Bronchial epithelial cell (primary cell): ENCODE measurements at places on chromosomes 7 and 10. TPM values are rescaled to one million over a fixed set of nuclear protein-coding genes. Genes with fewer than 3 reads are reported as not detected.

DNA sequence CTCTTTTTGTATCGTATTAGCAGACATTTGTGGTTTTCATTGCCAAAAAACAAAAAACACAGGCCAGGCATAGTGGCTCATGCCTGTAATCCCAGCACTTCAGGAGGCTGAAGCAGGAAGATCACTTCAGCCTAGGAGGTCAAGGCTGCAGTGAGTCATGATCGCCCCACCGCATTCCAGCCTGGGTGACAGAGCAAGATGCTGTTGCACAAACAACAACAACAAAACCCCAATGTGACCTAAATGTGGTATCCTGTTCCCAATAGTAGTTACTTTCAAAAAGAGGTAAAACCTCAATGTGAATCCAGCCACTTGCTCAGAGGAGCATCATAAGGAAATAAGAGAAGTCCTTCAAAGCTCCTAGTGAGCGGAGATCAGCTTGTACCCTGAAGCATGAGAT is 45.8 kb upstream of the SKAP2 start:
- DNase-seq, result peak; percentile 80

DNA sequence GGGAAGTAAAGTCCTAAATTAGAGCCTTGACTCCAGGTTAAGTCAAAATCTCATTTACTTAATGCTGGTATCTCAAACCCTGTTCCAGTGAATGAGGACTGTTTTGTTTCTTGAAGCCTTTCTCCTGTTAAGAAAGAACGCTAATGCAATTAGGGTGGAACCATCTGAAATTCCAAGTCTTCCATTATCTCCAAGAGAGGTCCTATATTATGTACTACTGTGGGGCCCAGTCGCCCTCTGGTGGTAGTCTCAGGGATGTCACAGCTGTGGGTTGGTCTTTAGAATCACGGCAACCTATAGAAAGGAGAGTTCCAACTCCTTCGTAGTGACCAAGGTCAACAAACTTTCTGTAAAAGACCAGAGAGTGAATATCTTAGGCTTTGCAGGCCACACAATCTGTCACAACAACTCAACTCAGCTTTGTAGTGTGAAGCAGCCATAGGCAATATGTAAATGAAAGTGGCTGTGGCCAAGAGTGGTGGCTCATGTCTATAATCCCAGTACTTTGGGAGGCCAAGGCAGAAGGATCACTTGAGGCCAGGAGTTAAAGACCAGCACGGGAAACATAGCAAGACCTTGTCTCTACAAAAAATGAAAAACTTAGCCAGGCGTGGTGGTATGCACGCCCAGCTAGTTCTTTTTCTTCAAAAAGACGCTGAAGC is 9.3 kb downstream of the RPP38 start:
- DNase-seq, result peak; percentile 68

DNA sequence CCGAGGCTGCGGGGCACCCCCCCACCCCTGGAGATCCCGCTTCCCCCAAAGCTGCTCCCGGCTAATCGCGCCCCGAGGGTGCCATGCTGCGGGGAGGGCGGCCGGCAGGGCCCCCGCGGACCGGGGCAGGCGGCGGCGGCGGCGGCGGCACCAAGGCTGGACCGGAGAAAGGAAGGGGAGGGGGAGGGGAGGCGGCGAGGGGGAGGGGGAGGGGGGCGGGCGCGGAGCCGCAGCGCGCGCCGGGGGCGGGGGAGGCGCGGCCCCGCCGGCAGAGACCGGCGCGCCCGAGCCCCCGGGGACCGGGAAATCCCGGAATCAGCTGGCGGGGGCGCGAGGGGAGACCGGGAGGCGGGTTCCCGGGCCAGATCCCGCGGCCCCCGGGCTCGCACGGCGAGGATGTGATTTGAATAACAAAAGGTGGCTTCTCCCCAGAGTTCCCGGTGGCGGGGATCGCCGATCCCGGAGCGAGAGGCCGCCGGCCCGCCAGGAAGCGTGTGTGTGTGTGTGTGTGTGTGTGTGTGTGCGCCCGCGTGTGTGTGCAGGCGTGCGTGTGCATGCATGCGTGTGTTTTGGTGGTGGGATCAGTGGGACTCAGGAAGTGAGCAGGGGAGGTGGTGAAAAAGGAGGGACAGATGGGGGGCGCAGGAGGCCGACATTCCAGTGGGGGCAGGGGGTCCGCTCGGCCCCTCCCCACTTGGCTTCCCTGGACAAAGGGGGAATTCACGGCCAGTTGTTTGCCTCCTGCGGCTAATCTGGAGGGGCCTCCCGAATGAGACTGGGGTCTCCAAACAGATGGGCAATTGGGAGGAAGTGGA is 99.5 kb downstream of the HIP1 start:
- peak; percentile 6 for DNase-seq

DNA sequence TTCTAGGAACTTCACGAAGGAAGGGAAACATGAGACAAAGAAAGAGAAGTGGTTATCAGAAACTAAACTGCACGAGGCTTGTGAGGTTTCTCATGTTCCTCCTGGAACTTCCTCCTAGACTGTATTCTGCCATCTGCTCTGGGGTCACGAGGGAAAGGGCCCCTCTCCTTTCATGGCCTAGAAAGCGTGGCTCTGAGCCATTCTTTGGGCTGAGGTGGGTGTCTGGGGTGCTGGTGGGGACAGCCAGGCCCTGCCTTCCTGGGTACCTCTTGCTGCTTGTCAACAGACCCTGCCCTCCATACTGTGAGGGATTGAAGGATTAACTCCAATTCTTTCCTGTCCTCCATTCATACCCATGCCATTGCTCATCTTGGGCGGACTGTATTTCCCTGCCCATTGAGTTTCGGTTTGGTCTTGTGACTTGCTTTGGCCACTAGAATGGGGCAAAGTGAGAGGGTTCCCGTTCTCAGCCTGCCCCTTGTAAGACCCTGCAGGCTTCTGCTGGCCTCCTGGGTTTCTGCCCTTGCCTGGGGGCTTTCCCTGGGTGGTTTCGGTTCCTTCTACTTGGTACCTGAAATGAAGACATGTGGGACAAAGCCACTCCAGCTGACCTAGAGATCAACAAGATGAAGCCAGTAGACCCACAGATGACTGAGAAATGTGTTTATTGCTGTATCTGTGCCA is 14.9 kb upstream of the GIMAP8 start:
- DNase-seq, result no peak

DNA sequence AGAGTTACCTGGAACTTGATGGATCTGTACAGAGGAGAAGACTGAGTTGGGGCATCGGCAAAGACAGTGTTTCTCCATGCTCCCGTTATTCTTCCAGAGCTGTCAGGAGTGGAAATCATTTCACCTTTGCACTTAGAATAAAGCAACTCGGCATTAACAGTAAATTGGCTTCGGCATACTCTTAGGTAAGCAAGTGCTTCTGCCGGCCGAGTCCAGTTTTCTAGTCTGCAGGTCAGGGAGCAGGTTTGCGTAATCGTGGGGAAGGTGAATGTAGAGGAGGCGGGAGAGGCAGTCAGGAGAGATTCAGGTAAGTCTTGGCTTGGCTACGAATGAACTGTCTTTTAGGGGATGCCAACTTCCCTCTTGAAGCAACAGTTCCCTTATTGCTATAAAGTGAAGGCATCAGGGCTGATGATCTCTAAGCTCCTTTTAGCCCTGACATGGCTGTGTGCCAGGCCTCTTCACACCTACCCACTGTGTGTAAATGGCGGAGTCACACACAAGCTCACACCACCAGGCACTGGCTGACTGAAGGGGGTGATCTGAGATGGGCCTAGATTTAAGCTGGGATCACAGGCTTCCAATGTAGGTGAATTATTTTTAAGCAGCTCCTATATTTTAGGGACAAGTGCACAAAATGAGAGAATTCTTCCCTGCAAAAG is 127.1 kb downstream of the GATA3 start:
- DNase-seq, result no peak

DNA sequence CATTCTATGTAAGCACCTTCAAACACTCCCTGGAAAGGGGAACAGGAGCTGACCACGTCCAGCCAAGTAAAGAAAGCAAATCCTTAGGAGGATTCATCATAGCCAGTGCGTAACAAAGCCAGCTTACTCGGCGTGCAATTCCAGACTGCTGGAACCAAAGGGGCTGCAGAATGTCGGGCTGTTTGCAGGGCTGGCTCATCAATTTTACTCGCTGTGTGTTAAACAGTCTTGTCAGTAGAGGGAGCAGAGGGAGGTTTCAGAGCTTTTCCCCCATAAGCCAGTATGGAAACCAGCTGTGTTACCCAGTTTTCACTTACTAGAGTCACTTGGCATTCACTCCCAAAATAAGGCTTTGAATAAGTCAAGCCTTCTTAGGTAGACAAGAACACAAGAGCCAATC is 127.1 kb downstream of the KMT2E start:
- peak; percentile 17 for DNase-seq

GRCh38 chr7:29749701-29750321 is 56.5 kb upstream of the WIPF3 start:
- DNase-seq, result no peak

- peak; percentile 88 for DNase-seq
Measured at GRCh38 chr7:42677751-42678699, 233.8 kb downstream of the C7orf25 start.

DNA sequence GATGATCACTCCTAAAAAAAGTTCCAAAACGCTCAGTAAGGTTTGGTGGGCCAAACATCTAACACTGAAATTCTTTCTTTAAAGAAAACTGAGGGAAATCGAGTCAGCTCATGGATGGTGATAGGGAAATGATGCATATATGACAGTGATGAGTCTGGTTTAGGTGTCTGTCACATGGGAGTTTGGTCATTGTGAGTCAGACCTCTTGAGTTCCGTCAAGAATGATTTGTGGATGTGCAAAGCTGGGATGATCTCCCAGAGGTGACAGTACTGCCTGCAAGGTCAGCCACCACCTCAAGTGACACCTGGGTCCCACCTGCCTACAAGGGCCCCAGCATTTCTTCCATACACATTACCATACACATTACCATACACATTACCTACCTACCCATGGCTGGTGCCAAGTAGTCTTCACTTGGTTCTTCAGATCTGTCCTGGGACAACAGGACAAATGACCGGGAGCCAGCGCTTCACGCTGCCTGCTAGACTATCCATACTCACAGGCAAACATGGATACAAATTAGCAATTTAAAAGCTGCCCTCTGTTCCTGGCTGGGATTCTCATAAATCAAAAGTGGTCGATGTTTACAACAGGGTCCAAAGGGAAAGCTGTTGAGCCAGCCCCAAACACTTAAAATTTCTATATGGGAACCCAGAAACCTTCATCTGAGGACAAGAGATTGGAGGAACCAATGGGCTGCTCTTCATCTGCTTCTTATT is 128.4 kb downstream of the ADAM12 start:
- no peak for DNase-seq

DNA sequence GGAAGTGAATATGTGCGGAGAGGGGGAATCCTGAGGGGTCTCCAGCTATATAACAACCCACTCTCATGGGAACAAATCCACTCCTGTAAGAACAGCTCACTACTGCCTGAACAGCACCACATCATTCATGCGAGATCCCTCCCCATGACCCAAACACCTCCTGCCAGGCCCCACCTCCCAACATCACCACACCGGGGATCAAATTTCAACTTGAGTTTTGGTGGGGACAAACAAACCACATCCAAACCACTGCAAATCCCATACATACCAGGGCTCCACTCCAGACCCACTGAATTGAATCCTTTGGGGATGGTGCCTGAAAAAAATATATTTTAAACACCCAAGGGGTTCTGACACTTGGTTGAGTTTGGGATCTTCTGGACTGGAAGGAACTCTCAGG is 181.5 kb upstream of the PLXNA4 start:
- no peak for DNase-seq

GRCh38 chr7:7732621-7733281 is 14.3 kb upstream of the RPA3 start:
- no peak for DNase-seq

DNA sequence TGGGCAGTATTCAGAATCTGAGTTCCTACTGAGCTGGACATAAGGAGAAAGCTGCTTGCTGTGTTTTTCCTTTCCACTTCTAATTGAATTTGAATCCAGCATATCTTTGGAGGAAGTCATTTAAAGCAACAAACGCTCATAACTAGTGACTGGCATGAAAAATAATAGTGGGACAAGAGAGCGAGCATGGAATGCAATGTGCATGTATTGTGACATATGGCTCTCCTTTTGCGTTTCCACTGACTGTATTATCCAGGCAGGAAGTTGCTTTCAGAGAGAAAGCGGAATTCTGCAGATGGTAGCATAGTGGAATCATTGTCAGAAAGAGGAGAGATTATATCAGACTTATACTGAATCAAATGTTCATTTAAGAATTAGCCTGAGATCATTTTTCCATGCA is 368.6 kb downstream of the REEP3 start:
- DNase-seq, result no peak

DNA sequence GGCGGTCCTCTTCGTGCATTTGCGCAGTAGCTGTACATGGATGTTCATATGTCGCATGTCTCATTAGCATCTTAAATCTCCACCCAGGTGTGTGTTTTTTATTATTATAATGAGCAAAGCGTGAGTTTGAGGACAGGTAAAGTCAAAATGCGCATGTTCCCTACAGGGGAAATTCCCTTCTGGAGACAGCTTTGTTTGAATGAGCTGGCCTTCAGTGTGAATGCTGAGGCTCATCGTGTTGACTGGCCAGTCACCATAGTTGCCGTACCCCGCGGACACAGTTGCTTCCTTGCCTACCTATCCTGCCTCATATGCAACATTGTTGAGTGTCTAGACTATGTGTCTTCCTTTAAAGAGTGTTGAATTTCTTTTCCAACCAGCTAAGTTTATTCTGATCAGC is 13.6 kb downstream of the LYZL1 start:
- DNase-seq, result no peak

DNA sequence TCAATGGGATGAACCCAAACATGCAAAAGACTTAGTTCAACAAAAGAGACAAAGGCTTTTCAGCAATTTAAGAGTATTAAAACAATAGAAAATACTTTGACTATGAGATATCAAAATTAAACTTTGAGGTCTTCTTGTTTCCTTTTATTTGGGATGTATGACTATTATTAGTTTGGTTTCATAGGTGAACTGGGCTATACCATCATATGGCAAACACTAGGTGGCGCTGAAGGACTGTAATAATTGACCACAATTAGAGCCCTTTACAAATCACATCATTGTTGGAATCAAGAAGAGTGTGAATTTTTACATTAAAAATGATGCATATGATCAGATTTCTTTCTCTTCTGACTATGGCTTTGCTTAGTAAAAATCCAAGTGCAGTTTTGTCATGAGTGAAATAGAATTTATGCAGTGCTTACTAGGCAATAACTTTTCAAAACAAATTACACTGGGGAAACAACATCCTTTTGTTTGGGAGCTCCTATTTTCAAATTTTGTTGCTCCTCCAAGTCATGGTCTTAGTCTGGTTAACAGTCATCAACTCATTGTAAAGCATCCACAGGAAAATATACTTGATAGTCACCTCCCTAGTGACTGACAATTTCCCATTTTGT is 14.7 kb upstream of the NXPH1 start:
- DNase-seq, result peak; percentile 60

CCDC6 gene
- total RNA-seq, result 24.0 and 24.6 TPM in 2 replicates

ADAM22 gene
- under 0.01 TPM in 1 of 2 replicates, not detected in the other for total RNA-seq

CPA5 gene
- total RNA-seq, result 0.13 TPM in 1 of 2 replicates, not detected in the other

DLX5 gene
- total RNA-seq, result 0.13 TPM in 1 of 2 replicates, not detected in the other

CLEC2L gene
- total RNA-seq, result not detected in 2 replicates

TMEM213 gene
- not detected in 2 replicates for total RNA-seq

CDNF gene
- total RNA-seq, result 0.79 and 1.3 TPM in 2 replicates

AGBL3 gene
- total RNA-seq, result 1.8 and 2.7 TPM in 2 replicates
